ENCODE measurements at places on chromosomes 13 and 19.

DNA sequence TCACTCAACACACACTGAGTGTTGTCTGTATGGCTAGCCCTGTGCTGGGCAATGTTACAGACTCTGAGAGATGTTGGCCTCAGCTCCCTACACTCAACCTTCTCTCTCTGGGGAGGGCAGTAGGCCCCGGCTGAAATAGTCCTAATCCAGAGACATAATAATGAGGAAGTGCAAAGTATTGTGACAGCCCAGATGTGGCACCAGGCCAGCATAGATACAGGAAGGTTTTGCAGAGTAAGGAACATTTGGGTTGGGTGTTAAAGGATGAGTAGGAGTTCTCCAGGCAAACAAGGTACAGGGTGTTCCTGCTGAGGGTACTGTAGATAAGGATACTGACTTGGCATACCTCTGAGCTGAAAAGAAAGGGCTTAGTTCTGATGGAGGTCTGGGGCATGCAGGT, 2.4 kb downstream of the LIN7B start:
- DNase-seq = no peak

- DNase-seq = no peak
Measured at GRCh38 chr13:42728507-42729180, 52.7 kb upstream of the FAM216B start.

GRCh38 chr13:92900446-92900845, 326.2 kb upstream of the GPC6 start:
- no peak for DNase-seq

DNA sequence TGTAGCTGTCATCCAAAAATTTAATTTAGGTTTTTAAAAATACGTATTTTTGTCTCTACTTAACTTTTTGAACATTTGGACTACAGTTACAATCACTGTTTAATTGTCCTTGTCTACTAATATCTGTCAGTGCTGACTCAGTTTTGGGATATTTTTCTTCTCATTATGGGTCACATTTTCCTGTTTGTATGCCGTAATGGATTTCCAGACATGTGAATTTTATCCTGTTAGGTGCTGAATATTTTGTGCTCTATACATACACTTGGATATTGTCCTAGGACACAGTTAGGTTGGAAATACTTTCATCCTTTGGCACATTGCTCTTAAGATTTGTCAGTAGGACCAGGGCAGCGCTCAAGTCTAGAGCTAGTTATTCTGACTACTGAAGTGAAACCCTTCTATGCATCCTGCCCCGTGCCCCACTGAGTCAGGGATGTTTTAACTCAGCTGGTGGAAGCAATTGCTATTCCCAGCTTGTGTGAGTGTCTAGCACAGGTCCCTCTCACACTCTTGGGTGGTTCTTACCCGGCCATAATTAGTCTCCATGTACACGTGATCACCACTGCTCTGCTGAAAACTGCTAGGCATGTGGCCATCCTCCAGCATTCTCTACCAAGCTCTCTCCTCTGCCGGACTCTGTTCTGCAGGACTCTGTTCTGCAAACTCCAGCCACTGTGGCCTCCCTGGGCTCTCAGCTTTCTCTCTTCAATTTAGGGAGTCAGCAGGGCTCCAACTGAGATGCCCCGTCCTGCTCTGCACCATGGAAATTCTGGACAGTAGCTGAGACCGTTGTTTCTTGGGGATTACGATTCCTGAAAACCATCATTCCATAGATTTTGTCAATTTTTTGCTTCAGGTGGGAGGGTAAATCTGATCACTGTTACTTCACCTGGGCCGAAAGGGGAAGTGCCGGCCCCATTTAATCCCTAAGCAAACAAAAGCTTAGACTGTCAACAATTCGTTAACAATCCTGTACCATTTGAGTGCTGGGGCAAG, 11.1 kb downstream of the PROZ start:
- DNase-seq = no peak

GRCh38 chr13:49185264-49185663, 34.9 kb upstream of the MLNR start:
- no peak for DNase-seq

DNA sequence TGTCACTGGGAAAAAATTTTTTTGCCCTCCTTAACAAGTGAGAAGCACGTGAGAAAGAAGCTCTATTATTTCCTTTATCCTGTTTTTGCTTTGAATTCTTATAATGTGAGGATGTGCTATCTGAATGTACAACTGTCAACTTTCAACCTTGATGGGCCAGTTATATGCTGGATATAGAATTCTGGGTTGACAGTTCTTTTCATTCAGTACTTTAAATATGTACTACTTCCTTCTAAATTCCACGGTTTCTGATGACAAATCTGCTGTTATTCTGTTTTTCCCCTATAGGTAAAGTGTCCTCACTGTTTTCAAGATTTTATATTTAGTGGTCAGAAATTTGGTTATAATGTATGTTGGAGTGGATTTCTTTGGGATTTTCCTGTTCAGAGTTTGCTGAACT, 29.9 kb downstream of the ZDHHC20 start:
- DNase-seq = no peak

GRCh38 chr13:79907527-79907926, 426.6 kb downstream of the NDFIP2 start:
- no peak for DNase-seq

DNA sequence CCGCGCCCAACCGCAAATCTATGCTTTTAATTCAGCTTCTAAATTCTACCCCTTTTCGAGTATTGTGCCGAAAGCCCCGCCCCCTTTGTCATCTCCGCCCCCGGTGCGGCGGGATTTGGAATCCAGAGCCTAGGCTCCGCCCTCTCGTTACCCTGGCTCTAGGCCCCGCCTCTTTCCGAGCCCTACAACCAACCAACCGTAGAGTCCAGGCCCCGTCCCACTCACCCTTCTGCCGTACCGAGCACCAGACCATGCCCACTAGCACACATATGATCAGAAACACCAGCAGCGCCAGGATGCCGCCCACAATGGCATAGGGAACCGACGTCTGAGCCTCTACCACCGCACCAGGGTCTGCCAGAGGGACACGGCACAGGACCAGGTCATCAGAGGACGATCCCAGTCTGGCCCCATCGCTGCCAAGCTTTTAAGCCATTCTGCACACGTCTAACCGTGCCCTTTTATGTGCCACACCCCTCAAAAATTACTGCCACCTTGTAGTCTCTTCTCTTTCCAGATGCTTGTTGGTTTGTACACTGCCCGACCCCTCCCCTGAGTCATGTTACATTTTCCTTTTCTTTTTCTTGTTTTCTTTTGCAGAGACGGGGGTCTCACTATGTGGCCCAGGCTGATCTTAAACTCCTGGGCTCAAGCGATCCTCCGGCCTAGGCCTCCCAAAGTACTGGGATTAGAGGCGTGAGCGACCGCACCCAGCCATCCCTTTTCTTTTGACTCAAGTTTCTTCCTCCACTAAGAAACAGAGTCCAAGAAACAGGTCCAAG, 4.7 kb upstream of the ZNF428 start:
- DNase-seq = no peak

GRCh38 chr13:64993514-64994164, 2236.5 kb downstream of the PCDH9 start:
- no peak for DNase-seq

DNA sequence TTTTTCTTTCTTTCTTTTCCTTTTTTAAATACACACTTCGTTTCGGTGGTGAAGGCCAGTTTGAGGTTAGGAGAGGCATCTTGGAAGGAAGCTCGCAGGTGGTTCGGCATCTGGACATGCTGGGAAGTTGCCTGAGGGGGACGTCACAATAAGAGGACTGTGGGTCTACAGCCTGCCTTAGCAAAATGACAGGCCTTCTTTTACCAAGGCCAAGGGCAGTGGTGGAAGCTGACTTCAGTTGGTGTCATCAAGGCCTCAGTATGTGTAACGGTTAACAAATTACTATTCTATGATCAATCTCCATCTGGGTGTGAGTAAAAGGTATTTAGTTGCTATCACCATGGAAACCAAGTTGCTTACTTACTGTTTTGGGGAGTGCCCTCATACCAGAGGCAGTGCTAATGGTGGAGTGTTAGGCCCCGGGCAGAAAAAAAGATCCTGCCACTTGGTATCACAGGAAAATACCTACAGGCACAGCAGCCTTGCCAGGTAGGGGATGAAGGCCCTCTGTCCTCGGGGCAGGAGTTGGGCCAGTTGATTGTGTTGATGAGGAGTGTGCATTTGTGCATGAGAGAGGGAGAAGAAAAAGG, 10.3 kb downstream of the ACTN4 start:
- no peak for DNase-seq

DNA sequence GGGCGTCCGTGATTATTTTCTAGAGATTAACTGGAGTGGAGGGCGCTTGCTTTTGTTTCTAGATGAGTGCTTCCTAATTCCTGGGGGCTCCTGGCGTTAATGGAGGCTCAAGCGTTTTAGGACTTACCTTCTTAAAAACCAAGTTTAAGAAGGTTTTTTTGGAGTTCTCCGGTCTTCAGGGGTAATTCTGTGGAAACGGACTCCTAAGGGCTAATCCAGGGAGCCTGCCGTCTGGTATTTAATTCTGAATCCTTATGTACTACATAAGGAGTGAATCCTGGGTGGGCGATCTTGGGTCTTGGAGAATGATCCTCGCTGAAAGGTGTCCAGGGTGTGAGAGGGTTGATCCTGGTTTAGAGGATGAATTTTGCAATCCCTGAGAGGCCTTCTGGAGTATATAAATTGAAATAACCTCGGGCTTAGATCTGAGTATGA, 357 bp downstream of the RPS11 start:
- DNase-seq = no peak

GRCh38 chr19:48342841-48343540, 17.6 kb downstream of the EMP3 start:
- DNase-seq = no peak

DNA sequence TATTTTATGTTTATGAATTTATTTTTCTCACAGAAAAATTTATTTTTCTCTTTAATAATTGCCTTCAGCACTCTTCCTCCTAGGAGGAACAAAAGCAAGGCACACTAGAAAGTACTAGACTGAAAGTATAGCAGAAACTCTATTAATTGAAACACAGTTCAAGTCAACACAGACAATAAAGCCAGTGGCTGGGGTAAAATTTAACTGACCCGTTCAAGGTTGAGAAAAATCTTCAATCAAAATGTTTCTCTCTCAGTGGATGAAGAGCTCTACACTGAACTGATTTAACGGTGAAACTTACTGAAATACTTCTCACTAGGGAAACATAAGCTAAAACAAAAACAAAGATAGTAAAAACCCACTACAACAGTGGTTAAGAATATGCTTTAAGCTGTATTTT, 230.1 kb upstream of the MIR17HG start:
- no peak for DNase-seq

GRCh38 chr19:27860309-27860934, 1352.5 kb downstream of the UQCRFS1 start:
- no peak for DNase-seq

GRCh38 chr13:57629821-57630235, 1.7 kb upstream of the PCDH17 start:
- peak; percentile 58 for DNase-seq

DNA sequence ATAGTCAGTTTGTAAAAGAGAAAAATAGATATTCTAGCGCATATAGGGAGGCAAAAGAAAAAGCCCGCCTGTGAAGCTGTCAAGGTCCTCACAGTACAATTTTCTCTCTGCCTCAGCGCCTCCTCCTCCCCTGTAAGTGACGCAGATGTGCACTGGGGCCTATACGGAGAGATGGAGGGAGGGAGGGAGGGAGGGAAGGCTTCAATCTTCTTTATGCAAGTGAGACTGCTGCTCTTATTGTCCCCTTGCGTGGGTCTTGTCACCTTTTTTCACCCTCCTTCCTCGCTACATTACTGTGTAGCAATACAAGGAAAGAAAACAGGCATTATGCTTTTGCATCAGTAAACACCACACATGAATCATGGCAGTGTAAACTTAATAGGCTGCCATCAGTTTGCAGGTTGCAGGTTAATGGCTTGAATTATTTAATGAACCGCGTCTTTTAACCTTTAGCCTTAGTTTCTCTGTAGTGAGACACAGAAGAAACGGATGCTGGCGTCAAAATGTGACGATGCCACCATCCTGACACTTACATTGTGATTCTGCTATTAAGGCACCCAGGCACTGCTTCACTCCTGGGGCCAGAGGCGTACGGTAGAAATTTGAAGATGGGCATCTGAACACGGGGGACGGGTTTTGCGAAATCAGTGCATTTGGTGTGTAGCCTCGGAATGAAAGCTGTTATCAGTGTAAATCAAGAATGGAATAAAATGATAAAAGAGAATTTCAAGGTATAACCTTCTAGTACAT, at the start of gene KLHL1:
Gene KLHL1, minus strand, starts transcription at position 97 of the 750 bp plus-strand sequence. CDS start 753 bp downstream, outside the sequence.
- no peak for DNase-seq
